HS-27A (cell line): ENCODE measurements at places on chromosomes 2 and 18.

GRCh38 chr2:221060376-221060775 lies 511.7 kb downstream of the EPHA4 start:
- DNase-seq = no peak

- DNase-seq = peak; percentile 3
Observed at GRCh38 chr18:27136208-27136535, 48.9 kb downstream of the CHST9 start.

DNA sequence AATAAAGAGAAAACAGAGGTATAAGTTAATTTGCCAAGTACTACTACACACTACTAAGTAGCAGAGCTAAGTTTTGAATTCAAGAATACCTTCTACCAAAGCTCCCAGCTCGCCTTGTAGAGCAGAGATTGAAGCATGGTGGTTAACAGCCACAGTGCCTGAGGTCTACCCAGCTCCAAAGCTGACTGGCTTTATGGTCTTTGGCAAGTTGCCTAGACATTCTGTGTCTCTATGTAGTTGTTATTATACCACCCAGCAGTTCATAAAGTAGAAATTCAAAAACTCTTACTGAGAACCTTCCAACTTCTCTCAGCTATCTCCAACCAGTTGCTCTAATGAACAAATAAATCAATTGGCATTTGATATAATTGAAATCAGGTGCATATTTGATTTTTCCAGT lies 87.8 kb downstream of the PDE11A start:
- DNase-seq = no peak

DNA sequence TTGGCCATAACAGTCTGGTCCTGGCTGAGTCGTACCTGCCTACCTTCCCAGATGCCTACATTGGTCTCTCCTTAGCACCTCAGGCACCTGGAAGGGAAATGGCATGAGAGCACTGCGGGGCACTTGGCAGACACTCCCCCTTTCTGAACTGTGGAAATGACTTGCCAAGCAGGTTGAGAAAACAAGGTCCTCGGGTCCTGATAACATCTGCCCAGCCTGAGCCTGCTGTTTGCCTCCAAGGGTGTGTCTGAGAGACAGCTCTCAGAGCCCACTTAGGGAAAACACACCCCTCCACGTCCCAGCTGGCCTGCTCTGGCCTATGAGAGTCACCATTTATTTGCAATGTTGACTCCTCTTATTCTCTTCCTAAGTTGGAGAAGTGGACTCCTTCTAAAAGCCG lies 10.5 kb downstream of the FAM110C start:
- DNase-seq = no peak

GRCh38 chr2:162182395-162182794 lies 30.3 kb upstream of the GCG start:
- DNase-seq = no peak

- DNase-seq = no peak
Observed at GRCh38 chr2:74762789-74763188, 71.1 kb upstream of the HK2 start.

DNA sequence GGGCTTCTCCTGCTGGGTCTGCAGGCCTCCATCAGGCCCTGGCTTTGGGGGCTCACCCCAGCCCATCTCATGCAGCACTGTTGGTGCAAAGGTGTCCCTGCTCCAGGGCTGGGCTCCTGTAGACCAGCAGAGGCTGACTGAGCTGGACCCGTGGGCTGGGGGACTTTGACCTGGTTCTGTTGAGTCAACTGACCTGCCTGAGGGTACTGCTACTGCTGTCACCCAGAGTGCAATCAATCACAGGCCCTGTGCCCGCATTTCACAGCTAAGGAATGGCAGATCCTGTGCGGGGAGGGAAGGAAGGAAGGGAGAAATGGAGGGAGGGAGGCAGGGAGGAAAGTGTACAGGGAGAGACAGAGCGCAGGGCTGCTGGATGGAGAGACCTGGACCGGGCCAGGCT lies 136.8 kb downstream of the TPO start:
- DNase-seq = no peak

GRCh38 chr18:12296457-12296856 lies 11.6 kb upstream of the TUBB6 start:
- peak; percentile 46 for DNase-seq

GRCh38 chr2:182128821-182129707 lies 143.4 kb downstream of the PPP1R1C start:
- no peak for DNase-seq

DNA sequence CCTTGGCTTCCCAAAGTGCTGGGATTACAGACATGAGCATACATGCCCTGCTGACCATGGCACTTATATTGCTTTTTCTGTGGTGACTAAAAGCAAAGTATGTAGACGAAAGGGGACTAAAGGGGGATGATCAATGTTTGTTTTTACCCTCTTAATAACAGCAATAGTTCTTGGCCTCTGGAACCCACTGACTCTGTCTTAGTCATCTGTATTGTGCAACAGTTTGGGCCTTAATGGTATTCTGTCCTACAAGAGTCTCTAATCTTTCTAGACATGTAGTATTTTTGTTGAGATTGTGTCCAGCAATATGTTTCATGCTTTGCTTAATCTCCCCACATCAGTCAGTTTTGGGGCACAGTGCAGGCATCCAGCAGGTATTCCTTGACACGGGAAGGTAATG lies 359.9 kb upstream of the FANCL start:
- DNase-seq = no peak

DNA sequence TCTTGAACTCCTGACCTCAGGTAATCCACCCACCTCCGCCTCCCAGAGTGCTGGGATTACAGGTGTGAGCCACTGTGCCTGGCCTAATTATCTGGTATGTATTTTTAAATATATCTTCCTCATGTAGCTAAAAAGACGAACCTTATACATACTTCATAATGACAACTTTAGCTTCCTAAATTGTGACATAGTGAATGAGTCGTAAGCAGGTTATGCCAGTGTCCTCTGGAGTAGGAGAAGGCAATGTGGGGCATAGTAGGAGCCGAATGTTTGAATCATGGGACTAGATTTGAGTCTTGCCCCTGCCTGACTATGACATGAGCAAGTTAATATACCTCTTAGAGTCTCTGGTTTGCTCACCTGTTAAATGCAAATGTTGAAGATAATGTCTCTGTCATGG lies 95.8 kb upstream of the FOSL2 start:
- DNase-seq = no peak

DNA sequence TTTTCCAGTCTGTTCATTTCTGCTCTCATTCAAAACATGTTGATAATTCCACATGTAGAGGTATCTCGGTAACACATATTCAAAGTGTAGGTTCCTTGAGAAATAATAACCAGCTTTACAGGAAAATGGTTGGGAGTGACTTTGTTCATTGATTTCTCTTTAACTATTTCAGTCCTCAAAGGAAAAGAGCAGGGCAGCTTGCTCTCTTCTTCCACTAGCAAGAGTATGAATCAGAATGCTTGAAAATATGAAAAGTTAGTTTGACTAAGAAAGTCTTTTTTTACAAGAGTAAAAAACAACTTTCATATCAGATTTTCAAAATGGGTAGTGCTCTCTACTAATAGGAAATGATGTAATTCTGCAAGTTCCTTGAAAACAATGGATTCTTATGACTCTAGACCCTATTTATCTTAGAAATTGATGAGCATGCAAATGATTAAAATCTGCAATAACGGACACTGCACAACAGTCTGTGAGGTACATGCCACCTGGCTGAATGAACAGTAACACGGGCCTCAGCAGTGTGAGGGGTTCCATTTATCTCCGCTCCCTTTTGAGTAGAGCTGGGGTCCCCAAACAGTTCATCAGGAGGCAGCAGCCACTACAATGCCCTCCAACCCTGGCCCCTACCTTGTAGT lies 65.6 kb downstream of the IRS1 start:
- no peak for DNase-seq

- no peak for DNase-seq
Observed at GRCh38 chr2:75844651-75845050, 133.9 kb upstream of the GCFC2 start.

DNA sequence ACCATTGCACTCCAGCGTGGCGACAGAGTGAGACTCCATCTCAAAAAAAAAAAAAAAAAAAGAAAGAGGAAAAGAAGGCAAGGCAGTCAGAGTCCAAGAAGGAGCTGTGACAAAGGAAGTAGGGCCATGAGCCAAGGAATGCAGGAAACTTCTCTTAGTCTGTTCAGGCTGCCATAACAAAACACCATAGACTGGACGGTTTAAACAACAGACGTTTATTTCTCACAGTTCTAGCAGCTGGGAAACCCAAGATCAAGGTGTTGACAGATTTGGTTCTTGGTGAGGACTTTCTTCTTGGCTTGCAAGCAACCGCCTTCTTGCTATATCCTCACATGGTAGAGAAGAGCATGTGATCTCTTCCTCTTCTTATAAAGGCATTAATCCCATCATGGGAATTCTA lies 13.1 kb upstream of the SUMO1 start:
- DNase-seq = no peak

DNA sequence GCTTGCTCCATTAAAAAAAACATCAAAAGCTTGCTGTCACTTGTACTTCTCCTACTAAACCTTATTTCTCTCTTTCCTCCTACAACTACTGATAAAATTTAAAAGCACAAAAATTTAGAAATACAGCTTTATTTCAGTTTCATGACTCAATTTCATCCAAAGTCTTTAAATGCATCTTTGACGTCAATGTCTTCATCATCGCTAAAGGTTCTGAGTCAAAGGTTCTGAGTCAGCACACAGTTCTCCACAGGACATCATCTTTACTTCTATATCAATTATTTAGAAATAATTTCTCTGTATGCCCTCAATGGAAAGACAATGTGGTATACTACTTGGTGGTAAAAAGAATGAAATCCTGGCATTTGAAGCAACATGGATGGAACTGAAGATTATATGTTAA lies 163.9 kb upstream of the DNMT3A start:
- no peak for DNase-seq

DNA sequence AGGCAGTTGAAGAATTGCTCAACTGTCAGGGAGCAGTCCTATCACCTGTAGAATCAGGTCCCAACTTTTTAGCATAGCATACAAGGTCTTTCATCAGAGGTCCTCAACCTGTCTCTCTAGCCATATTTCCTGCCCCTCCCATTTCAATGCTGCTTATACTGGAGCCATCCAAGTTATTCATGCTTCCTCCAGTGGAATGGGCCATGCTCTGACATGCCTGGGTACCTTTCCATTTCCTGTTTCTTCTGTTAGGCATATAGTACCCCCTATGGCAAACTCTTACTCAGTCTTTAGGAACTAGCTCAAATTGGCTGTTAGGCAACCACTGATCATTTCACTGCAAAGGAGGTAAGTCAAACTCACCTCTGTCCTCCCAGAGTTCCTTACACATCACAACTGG lies 51.0 kb upstream of the ABCA12 start:
- no peak for DNase-seq

DNA sequence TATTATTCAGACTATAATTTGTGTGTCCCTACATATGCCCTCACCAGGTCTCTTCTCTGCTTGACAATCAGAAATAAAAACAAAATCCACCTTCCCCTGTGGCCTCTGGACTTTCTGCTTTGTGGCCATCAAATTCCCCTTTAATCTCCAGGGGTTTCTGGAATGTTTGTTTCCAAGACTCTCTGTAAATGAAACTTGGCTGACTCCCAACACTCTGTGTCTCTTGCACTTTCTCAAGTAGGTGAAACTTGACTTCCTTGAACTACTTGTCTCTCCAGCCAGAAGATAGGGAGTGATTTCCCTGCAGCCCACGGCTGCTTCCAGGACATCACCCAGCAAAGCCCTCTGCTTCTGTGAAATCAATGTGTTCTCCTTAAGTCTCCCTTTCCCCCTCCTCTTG lies 54.1 kb upstream of the AQP4 start:
- no peak for DNase-seq

DNA sequence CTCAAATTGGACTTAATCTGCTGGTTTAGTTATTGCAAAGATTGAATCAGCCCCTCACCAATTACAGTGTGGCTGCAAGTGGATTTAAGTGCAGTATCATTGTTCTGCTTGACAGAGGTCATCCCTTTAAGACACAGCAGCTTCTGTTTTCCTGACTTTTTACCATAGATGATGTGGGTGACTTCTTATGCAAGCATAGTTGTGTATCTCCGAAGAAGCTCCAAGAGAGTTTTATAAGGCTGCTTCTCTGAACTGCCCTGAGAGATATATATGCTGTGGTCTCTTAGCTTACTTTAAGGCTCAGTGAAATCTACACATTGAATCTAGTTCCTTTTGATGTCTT lies 3.5 kb downstream of the TRIB2 start:
- DNase-seq = no peak

GRCh38 chr2:143575340-143575739 lies 446.1 kb downstream of the ARHGAP15 start:
- no peak for DNase-seq

DNA sequence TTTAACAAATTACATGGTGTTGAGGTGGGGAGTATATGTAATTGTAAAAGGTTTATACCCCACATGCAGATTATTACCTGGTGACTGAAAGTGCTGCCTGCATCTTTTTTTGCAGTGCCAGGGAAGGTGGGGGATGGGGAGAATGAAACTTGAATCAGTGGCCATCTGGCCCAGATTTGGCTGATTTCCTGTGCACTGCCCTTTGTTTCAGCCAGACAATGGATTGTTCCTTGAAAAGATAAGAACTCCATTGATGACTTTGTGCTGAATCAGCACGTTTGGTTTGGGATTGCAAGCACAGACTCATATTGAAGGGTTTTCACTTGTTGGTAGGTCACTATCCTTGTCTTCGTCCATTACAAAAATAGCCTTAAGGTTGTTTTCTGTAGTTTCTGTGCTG lies 20.9 kb downstream of the GREB1L start:
- no peak for DNase-seq

GRCh38 chr18:21118806-21119205 lies 7.2 kb upstream of the ROCK1 start:
- DNase-seq = no peak

DNA sequence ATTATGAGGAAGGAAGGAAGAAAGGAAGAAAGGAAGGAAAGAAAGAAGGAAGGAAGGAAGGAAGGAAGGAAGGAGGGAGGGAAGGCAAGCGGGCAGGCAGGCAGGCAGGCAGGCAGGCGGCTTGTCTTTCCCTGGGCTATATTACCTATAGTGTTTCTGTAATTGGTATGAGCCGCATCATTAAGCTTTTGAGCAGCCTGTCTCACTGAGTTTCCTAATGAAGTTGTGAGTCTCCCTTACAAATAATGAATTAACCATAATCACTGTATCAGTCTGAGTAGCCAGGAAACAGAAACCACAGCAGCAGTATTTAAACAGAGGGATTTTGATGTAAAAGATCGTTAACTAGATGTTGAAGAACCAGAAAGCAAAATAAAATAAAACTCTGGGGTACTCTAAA lies 11.8 kb upstream of the SULT1C3 start:
- no peak for DNase-seq

- no peak for DNase-seq
Observed at GRCh38 chr2:215441560-215442400, 5.9 kb upstream of the FN1 start.

GRCh38 chr18:59075923-59076322 lies 63.8 kb upstream of the SEC11C start:
- DNase-seq = no peak

- DNase-seq = no peak
Observed at GRCh38 chr2:24909555-24910177, 10.4 kb downstream of the ADCY3 start.

- DNase-seq = peak; percentile 8
Observed at GRCh38 chr2:235394278-235394828, 99.5 kb upstream of the AGAP1 start.
